ENCODE measurements at places on chromosomes 5 and 9. TPM values are rescaled to one million over a fixed set of nuclear protein-coding genes. Genes with fewer than 3 reads are reported as not detected.

- no peak for DNase-seq
Measured at GRCh38 chr5:144017119-144017518, 153.3 kb downstream of the YIPF5 start.

DNA sequence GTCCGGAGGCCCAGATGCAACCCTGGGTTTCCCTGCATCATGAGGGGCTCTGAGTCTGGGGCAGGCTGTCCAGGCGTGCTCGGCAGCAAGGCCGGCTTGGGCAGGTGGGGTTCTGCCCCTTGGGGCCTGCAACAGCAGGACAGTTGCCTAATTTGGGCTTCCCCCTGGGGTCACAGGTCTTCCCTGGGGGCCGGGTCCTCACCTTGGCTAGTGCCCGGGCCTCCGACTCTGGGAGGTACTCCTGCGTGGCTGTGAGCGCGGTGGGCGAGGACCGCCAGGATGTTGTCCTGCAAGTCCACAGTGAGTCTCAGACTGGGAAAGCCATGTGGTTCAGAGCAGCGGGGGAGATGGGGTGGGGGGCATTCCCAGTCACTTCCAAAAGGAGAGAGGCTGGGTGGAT, 82.1 kb upstream of the ASS1 start:
- no peak for DNase-seq

The SPARC gene
- 192 TPM for total RNA-seq

The ARID3C gene
- not detected for total RNA-seq

DNA sequence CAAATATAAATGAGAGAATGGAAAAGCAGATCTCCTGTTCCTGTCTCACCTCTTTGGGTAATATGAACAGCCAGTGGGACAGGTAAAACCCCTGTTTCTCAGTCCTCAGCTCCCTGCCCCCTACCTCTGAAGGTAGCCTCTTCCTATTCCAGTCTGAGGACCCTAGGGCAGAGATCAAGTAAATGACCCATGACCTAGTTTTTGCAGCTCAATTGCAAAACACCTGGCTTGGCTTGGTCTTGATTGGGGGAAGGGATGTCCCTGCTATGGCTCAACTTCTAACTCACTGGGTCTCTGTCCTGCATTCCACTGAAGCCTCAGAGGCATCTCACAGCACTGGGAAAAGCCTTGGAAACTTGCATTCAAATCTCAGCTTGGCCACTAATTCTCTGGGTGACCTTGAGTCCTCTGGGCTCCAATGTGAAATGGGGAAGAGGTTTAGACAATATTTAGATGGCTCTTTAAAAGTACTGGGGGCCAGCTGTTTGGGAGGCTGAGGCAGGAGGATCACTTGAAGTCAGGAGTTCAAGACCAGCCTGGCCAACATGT, 1.6 kb upstream of the GALT start:
- DNase-seq = peak; percentile 78

The SLC6A3 gene
- total RNA-seq = not detected

DNA sequence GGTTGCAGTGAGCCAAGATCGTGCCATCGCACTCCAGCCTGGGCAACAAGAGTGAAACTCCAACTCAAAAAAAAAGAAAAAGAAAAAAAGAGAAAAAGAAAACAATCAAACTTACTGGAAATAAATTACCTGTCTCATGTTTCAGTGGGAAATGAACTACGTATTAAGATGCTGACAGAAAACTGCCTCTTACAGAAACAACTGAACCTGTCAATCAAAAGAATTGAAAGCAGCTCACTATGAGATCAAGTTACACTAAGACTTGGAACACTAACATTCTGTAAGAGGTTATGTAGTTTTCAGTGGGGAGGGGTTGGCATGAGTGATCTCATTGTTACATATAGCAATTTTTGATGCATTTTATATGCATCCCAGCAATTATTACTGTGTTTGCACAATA, 64.4 kb upstream of the SPATA31E1 start:
- no peak for DNase-seq

- DNase-seq = peak; percentile 34
Measured at GRCh38 chr5:97165726-97166125, 17.3 kb downstream of the RIOK2 start.

DNA sequence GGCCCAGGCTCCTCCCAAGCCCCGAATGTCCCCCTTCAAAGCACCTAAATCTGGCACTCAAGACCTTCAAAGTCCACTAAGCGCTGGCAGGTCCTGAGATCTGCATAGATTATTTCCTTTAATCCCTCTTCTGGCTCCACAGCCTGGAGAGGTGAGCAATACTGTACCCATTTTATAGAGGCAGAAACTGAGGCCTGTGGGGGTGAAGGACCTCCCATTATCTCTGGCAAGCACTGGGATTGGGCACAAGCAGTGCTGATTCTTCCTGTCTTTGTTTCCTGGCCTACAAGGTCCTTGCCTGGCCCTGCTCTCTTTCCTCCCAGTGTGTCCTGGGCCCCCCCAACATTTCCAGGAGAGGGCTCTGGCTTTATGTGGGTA, 252.3 kb downstream of the PBX3 start:
- no peak for DNase-seq

The TGFBR1 gene
- 23.9 TPM for total RNA-seq

DNA sequence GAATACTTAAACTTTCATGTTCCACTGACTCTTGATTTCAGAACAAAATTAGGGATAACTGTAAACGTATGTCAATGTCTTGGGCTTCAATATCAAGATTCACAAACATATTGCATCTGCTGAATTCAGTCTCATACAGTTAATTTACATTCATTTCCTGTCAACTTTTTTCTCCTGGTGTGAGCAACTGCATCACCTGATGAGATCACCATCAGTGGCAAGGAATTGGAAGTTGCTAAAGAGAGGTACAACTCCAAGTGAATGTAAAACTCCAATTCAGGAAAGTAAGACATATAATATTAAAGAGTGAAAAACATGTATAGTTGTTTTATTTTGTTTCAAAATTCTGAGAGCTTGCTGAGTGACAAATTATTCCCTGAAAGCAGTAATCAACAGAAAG, 1336.2 kb upstream of the C9orf72 start:
- no peak for DNase-seq

The PTPRD gene
- not detected for total RNA-seq

The GABBR2 gene
- not detected for total RNA-seq

DNA sequence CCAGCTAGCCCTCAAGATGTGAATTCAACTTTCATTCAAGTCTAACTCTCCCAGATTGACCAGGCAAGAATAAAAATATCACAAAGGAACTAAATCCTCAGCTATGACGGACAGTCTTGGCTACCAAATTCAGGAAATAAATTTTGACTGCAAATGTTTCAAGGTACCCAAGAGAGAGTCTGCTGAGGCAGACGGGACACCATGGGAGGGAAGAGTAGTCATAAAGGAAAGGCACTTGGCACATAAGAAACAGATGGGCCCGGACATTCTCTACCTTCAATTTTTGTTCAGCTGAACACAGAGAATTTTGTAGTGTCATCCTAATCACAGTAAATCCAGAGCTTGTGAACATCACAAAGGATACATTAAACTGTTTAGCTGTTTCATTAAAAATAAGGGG, 390.0 kb downstream of the DTWD2 start:
- DNase-seq = no peak

DNA sequence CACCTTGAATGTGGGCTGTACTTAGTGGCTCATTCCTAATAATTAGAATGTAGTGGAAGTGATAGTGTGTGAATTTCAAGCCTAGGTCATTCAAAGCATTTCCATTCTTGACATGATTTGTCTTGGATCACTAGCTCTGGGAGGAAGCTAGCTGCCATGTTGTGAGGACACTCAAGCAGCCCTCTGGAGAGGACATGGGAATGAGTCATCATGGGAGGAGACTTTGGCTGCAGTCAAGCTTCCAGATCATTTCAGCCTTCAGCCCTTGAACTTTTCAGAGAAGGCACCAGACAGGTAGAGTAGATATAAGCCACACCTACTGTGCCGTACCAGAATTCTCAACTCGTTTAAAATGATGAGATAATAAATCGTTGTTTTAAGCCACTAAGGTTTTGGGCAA, 506.9 kb downstream of the ZNF608 start:
- DNase-seq = no peak

The RMRP gene
- total RNA-seq = 4,025 TPM

DNA sequence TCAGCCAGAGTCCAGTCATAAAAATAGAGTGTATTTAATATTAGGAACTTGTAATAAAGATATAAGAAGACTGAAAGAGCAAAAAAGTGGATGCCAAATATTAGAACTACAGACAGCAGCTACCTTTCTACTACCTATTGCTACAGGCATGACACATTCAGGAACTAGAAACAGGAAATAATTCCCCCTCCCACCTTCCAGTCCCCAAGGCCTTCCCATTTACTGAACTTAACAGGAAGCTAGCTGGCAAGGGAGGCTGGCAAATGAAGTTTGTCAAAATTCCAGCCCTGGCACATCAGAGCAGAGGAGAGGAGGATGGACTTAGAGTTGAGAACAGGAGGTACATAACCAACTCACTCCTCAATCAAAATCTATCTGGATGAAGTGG, 50.2 kb upstream of the RIC1 start:
- no peak for DNase-seq

GRCh38 chr5:113495422-113495841, 7.2 kb upstream of the MCC start:
- no peak for DNase-seq

DNA sequence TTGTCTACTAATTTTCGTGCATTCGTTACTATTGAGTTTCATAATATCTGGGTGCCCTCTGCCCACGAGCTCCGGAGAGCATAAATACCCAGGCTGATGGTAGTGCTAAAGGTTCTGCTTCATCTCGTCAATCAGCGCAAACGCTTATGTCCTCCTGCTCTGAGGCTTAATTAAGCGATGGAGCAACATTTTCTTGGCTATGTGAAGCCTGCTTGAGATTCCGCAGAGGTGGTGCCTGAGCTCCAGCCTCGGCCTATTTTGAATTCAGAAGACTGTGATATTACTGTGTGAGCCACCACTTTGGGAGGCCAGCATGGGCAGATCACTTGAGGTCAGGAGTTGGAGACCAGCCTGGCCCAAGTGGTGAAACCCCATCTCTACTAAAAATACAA, 44.8 kb downstream of the ANXA2R start:
- no peak for DNase-seq

The C8G gene
- total RNA-seq = 4.9 TPM

DNA sequence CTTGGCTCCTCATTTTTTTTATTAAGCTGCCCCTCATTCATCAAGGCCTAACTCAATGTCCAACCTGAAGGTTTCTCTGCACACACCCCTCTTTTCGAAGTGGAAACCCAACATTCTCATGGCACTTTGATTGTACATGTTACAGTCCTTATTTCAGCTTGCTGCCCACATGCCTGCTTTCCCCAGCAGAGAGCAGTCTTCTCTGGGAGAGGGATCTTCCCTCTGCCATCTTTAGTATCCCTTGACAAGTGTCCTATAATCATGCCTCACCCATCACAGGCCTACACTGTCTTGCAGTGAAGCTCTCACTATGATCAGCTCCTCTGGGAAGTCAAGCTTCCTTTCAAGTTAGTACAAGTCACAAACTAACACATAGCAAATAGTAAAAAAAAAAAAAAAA, 175.1 kb downstream of the ACER2 start:
- DNase-seq = no peak

The FBXW5 gene
- total RNA-seq = 60.4 TPM

DNA sequence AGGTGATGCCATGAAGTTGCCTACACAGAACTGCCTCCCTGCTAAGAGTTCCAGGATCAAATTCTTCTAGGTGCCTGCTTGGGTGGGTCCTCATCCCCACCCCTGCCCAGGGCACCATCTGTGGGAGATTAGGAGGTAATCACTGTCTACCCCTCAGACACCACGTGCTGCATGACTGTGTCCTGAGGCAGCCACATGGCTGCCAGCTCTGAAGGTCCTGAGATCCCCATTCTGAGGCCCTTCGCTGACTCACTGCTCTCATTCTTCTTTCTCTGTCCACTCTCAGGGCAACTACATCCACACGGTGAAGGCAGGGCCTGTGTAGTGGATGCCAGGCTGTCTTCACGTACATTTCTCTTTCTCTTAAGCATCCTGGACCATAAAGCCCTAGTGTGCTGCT, 222.9 kb upstream of the ANKRD55 start:
- DNase-seq = no peak

DNA sequence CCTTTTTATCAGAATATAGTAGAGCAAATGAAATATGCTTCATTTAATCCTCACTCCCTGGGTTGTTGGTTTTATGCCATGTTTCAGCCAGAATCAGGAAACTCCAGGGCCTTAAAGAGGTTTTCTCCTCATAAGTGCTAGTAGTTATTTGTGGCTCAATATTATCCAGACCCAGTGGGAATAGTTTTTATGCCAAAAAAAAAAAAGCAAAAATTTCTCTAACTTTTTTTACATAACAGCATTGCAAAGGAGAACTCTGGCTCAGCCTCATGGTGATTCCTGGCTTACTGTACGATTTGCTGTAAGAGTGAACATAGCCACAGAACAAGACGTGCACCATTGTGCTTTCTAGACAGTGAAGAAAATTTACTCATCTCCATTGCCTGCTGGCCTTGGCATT, 232.5 kb downstream of the PJA2 start:
- no peak for DNase-seq

The SHC3 gene
- total RNA-seq = 1.1 TPM

DNA sequence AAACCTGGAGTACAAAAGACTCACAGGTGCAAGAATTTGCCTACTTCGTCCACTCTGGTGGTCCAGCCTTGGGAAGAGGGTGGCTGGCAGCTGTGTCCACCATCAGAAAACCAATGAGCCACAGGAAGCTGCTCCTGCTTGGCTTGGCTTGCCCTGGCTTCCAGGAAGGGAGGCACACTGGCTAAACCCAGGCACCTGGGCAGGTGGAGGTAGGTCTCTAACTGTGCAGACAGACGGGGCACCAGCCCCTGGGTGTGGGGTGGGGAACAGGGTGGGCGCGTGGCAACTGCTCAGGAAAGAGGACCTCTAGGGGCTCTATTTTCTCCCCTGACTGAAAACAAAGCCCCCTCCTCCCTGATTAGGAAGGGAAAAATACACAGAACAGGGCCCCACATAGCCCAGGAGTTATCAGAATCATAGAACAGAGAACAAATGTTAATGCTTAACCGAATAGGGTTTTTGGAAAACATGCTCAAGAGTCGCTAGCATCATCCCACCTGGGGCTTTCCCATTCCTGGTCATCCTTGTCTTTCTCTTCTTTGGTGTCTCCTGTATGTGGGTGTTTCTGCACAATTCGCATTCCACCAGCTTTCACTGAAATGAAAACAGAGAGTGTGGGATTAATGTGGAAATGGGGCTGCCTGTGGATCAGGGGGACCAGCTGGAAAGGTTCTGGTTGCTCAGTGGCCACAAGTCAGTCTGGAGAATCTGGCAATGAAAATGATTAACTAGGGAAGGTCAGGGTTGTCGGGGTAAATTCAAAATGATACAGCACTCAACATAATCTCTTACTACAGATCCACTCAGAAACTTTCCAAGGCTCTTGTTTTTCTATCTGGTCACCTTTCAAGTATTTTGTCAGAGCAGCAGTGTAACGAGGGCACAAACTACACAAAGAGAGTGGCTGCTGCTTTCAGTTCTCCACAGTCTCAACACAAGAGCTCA, 13.1 kb downstream of the DAP start:
- peak; percentile 40 for DNase-seq

DNA sequence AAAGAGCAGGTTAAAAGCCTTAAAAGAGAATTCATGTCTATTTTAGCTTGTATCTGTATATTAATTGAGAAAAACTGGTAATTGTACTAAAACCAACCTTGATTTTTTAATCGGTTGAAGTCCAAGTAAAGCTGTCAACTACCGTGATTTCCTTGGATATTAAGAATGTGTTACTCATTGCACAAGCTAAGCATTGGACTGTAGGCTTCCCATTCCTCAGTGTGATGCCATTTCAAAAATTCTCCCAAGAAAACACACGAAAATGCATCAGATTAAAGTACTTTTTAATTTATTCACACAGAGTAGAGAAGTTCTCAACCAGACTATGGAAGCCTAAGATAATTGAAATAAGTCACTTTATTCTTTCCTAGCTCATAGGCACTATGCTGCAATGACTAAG, 761.4 kb upstream of the TYRP1 start:
- DNase-seq = no peak
